ENCODE measurements at places on chromosomes 12 and 14.

- DNase-seq, result no peak
Observed at GRCh38 chr12:65466911-65467310, 188.4 kb downstream of the MSRB3 start.

DNA sequence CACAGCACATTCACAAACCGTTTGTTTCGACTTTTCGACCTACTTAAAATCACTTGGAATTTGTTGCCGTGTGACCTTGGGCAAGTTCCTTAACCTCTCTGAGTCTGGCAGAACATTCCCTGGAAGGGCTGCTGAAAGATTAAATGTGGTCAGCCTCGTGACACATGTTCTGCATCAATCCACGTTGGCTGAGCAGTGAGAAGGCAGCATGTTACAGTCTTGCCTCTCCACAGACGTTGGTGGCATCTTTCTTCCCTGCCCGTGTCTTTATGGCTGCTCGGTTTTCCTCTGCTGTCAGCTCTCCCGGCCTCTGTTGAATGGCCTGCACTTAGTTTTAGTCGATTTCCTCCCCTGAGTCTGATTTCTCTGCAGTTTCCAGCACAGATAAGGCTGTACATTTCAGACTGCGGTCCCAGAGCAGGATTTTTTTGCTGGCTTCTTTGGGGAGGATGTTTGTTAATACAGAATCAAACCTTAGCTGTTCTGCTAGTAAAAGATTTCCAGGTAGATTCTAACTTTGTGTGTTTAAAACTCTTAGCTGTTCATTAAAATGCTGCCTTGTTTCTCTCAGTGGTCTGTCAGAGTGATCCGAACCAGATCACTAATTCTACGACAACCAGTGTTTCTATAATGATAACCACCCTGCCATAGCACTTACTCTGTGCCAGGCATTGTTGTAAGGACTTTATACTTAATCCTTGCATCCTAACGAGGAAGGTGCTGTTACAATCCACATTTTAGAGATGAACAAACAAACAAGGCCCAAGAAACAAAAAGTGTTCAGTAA is 217.1 kb downstream of the CHST11 start:
- DNase-seq, result no peak

DNA sequence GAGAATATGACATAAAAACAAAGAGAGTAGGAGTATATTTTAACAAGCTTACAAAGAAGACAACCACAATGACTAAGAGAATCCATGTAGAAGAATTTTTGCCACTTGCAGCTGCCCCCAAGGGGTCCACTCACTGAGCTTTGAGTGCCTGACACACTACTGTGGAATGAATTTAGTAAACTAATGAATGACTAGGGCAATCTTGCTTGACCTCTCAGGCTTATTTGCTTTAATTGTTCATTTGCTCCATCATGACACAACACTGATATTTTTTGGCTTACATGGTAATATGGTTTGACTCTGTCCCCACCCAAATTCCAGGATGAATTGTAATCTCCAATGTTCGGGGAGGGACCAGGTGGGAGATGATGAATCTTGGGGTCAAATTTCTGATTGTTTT is 249.1 kb upstream of the FAR2 start:
- no peak for DNase-seq

DNA sequence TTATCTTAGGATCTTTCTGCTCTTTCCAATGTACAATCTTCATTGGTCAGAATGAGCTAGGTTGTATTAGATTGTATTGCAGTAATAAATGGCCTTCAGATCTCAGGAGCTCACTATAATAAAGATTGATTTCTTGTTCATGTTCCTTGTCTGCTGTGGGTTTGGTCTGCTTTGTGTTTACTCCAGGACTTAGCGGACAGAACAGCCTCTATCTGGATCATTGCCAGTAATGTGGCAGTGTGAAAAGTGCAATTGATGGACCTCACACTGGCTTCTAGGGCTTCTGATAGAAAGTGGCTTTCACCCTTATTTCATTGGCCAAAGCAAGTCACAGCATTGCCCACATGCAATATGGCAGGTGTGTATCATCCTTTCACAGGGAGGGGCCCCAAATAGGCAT is 81.2 kb downstream of the BTG1 start:
- DNase-seq, result no peak

DNA sequence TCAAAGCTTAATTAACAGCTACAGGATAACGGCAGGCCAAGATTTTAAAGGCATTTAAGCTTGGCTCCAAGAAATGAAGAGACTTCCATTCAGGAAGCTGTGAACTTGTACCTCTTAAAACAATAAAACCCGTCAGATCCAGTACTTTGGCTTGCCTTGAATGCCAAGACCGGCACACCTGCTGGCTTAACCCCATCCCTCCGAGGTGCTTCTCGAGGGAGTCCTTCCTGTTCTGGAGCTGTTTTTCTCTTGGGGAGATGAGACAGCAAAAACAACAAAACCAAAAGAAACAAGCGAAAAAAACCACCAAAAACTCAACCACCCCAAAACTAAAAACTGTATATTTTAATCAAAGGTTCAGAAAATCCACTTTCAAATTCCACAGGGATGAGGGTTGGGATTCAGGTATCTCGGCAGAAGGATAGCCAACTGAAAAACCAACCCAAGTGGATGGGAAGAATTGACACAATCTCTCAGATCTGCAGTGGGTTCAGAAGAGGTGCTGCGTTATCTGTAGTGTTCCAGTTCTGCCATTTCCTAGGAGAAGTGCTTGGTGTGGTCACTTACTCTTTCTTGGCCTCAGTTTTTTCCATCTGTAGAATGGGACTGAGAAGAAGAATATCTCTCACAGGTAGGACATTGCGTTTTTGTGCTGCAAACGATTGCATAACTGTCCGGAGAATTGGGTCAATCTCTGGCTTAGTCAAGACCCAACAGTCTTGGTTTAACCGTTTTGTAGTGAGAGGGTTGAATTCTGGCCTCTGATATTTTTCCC is 420.1 kb downstream of the VRK1 start:
- DNase-seq, result no peak

DNA sequence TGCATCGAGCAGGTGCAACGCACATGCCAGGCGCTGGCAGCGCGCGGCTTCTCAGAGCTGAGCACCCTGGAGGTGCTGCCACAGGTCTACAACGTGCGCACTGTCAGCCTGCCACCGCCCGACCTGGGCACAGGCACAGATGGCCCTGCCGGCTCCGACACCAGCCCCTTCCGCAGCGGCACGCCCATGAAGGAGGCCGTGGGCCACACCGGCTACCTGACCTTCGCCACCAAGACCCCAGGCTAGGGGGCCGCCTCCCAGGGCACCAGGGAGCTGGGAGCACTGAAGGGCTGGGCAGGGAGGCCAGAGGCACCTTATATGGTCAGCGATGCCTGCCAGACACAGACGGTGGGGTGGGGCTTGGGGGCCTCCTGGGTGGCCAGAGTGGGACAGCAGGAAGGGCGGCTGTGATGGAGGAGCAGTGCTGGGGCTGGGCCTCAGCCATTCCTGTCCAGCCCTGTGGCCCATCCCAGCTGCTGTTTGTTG is 5.6 kb downstream of the TRMT61A start:
- no peak for DNase-seq

DNA sequence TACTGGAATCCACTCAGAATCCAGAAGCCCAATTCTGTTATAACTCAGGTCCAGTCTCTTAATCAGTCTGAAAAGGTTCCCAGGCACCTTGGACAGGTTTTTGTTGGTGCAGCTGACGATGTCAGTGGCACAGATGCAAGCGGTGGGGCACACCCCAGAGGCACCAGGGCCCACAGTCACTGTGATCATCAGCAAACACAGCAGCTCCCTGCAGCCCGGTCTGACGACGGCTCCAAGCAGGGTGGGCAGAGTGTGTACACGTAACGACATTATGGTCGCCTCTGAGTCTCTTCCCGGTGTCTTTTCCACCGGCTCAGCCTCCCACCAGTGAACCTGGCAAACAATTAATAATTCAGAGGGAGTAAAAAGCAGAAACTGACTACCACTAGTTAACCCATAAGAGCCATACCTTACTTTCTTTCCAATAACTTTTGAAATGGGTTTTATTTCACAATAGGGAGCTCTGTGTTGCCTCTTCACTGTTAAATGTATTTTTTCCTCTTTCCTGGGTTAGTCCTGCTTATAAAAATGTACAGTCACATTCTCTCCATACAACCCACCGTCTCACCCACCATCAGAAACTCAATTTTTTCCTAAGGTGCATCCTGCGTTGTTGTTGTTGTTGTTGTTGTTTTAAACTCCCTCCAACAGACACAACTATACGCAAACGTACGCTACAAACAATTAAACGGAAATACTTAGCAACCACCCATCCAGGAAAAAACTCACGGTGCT is 521 bp upstream of the PCED1B start:
- DNase-seq, result no peak

GRCh38 chr12:124422142-124422569 is 127.3 kb downstream of the RFLNA start:
- peak; percentile 96 for DNase-seq

- DNase-seq, result no peak
Observed at GRCh38 chr12:5123921-5124320, 80.2 kb downstream of the KCNA5 start.

GRCh38 chr14:93011141-93011529 is 88.2 kb downstream of the CHGA start:
- DNase-seq, result peak; percentile 73

GRCh38 chr14:48725051-48725734 is 861.0 kb downstream of the RPS29 start:
- no peak for DNase-seq

DNA sequence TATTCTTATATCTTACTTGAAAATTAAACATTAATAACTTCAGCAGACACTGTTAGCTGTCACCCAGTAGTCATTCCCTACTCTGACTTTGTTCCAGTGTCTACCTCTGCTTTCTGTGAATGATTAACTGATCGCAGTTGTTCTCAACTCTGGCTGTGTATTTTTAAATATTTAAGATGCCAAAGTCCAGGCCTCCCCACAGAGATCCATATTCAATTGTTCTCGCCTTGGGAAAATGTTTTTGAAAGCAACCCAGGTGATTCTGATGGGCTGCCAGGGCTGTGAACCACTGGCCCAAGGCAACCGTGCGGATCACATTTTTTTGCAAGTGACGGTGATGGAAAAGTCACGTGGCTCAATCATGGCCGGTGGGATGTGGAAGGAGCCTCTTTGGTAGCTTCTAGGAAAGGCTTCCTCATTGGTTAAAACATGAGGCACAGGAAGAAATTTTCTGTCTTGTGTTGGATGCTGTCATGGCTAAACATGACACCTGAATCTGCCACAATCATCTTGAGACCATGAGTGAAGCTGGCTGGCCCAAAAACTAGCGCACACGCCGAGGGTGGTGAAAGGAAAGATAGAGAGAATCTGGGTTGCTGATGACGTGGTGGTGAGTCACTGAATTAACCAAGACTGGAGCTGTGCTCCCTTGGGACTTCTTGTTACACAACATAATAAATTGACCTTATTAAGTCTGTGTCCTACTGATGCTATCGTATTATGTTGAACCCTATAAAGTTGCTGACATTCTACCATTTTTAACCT is 37.2 kb downstream of the RDH12 start:
- no peak for DNase-seq

GRCh38 chr12:14621826-14622225 is 54.1 kb upstream of the PLBD1 start:
- no peak for DNase-seq

DNA sequence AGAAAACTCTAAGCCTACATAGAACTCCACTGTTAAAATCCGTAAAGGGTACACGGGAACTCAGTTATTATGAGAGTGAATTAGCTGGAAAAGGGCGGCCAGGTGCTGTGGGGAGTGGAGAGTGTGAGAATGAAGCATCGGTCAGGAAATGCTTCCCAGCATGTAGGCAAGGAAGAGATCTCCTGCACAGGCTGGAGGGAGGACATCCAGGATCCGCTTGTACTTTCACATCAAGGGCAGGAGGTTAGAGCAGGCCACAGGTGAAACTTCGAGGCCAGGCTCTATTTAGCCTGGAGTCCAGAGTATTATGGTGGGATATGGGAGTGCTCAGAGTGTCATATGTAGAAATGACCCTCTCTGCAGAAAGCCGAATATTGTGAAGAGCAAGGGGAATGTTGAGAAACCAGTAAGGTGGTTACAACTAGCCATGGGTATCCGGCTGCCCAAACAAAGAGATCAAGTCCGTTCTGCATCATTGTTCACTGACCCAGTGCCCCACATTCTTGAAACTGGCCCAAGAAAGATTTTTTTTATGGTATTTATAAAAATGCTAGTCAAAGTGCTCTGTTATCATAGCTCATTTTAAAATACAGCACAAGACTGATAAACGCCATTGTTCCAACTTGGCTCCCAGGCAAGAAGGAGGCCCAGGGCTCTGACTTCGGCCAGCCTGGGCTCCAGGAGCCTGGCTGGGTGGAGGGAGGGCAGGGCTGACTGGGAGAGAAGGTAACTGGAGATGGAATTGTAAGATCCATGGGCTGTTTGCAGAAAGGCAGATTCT is 79.4 kb upstream of the HIF1A start:
- DNase-seq, result no peak

DNA sequence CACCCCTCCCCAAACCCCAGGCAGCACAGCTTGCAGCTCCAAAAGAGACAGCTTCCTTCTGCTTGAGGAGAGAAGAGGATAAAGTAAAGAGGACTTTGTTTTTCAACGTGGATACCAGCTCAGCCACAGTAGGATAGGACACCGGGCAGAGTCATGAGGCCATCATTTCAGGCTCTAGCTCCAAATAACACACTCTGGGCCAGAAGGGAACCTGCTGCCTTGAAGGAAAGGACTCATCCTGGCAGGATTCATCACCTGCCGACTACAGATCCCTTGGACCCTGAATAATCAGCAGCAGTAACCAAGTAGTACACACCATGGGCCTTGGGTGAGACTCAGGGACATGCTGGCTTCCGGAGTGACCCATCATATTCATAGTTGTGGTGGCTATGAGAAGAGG is 10.4 kb upstream of the CKAP4 start:
- no peak for DNase-seq

DNA sequence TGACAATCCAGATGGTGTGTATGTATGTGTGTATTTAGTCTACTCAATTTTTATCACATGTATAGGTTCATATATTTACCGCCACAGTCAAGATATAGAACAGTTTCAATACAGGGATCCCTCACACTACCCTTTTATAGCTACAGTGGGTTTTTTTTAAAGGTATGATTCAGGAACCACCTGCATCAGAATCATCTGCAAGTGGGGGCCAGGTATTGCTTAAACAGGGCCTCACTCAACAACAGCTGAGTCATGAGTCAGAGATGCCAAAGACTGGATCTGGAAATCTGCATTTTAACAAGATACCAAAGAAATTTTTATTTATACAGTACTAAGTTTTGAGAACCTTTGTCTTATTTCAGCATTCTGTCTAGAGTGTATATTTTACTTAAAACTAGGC is 117.6 kb downstream of the SLC35F4 start:
- DNase-seq, result no peak

- DNase-seq, result no peak
Observed at GRCh38 chr14:60691383-60692113, 32.6 kb downstream of the SIX4 start.

GRCh38 chr12:18323159-18323558 is 61.8 kb downstream of the PIK3C2G start:
- no peak for DNase-seq

- DNase-seq, result no peak
Observed at GRCh38 chr12:110636516-110636915, 22.6 kb downstream of the TCTN1 start.

GRCh38 chr14:83908419-83908818 is 1621.5 kb upstream of the FLRT2 start:
- DNase-seq, result no peak

GRCh38 chr12:3491938-3492792 is 1.2 kb downstream of the PRMT8 start:
- no peak for DNase-seq

GRCh38 chr12:119870457-119870856 is 6.7 kb downstream of the CIT start:
- no peak for DNase-seq

GRCh38 chr12:74418573-74418972 is 119.1 kb upstream of the ATXN7L3B start:
- no peak for DNase-seq

All from D721Med (cell line).